Effector CD4-positive, alpha-beta T cell (primary cell): ENCODE measurements at places on chromosomes 5 and 9.

- no peak for DNase-seq
Observed at GRCh38 chr9:107542411-107543157, 53.0 kb upstream of the KLF4 start.

- no peak for DNase-seq
Observed at GRCh38 chr5:56343988-56344387, 110.9 kb upstream of the ANKRD55 start.

DNA sequence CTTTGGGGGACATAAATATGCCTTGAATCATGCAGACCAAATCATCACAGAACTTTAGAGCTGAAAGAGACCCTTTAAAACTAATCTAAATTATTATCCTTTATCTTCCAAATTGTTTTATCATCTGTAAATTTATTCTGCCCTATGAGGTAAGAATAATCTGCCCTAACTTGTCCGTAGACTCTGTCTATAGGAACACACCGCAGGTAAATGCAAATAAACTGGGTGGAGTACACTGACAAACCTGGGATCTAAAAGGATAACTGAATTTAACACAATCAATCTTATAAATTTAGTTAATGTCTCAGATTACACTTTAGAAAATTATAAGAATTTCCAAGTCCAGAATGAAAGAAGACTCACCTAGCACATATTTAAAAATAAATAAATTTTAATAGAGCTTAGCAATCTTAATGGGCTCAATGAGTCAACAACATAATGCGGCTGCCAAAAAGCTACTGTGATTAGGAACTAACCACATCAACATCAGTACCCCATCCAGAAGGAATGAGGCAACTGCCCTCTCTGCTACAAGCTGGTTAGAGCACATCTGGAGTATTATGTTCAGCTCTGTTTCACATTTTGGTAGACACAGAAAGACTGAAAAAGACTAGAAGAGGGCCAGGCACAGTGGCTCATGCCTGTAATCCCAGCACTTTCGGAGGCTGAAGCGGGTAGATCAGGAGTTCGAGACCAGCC lies 5.6 kb downstream of the MEGF9 start:
- no peak for DNase-seq

DNA sequence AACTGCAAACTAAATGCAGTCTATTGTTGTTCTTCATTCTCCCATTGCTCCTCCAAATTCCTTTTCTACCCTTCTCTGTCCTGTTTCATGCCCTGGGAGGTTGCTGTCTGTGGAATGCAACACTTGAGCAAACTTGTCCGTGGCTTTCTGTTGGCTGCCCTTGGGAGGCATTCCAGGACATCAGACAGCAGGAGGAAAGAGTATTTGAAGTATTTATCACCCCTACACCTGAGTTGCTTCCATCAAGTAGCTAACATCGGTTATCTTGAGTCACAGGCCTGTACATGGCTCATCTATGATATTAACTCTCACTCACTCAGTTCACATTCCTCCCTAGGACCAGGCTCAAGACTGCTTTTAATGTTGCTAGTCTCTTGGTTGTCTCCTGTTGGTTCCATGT lies 803.4 kb upstream of the CDH6 start:
- no peak for DNase-seq

- DNase-seq: no peak
Observed at GRCh38 chr9:93278144-93278543, 94.2 kb downstream of the WNK2 start.

DNA sequence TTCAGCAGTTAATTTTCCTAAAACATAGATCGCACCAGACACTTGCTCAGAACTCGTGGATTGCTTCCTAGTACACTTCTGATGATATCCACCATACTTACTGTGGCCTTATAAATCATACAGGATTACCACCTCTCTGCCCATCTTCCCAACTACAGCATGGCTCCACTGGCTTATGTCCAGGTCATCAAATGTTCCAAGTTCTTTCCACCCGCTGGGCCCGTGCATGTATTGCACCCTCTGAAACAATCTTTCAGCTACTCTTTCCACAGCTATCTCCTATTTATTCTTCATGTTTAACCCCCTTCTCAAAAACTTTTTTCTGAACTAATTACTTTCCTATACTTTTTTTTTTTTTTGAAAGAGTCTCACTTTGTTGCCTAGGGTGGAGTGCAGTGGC lies 18.5 kb downstream of the FBXW2 start:
- no peak for DNase-seq

GRCh38 chr9:1050125-1050895 lies at the start of gene DMRT2:
TSS of gene DMRT2 (plus strand) at chr9:1050357. CDS start at chr9:1051614, 1,257 bp downstream.
- DNase-seq: no peak
